MCF 10A (cell line): ENCODE measurements at places on chromosomes 1 and 21.

GRCh38 chr1:116147972-116148371, 36.8 kb downstream of the MAB21L3 start:
- DNase-seq = no peak

- DNase-seq = no peak
These were observed 203.9 kb downstream of the HIVEP3 start for GRCh38 chr1:41714638-41715389.

DNA sequence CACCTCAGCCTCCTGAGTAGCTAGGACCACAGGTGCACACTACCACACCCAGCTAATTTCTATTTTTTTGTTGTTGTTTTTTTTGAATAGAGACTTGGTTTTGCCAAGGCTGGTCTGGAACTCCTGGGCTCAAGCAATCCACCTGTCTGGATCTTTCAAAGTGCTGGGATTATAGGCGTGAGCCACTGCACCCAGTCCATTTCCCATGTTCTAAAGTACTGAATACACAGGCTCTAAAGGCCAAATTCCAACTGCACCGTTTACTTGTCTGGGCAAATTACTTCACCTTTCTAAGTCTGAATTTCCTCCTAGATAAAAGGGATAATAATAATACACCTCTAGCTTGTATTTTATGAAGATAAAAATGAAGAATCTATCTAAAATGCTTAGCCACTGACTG, 39.6 kb downstream of the FRRS1 start:
- no peak for DNase-seq

GRCh38 chr1:210299501-210299900, 29.2 kb upstream of the HHAT start:
- peak; percentile 74 for DNase-seq
